ENCODE measurements at places on chromosomes 2 and 18.

DNA sequence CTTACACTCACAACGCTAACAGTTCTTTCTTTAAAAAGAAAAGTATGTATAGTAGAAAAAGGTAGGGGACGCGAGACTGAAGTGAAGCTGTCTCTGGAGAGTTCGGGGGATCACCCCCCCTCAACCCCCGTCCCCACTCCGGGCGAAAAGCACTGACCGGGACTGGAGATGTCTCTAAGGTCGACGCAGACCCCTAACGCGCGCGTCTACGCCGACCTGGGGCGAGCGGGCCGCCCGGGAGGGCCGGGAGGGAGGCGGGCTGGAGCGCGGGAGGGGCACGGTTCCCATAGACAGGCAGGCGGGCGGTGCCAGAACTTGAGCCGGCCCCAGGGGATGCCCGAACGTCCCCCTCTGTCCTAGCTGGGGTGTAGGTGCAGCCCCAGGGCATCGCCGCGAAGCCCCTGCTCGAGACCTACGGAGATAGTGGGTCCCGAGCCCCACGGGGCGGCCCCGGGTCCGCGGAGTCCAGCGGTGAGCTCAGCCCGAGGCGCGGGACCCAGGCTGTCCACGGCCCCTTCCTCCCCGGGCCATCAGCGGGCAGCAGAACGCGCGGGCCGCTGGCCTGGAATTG lies 82.2 kb downstream of the CHRNA1 start:
- peak; percentile 82 for DNase-seq

- no peak for DNase-seq
Measured at GRCh38 chr18:59802031-59802430, 97.8 kb upstream of the PMAIP1 start.

- no peak for DNase-seq
Measured at GRCh38 chr18:44724105-44724778, 43.6 kb downstream of the SETBP1 start.

- peak; percentile 29 for DNase-seq
Measured at GRCh38 chr2:160630801-160631590, 137.4 kb upstream of the RBMS1 start.

DNA sequence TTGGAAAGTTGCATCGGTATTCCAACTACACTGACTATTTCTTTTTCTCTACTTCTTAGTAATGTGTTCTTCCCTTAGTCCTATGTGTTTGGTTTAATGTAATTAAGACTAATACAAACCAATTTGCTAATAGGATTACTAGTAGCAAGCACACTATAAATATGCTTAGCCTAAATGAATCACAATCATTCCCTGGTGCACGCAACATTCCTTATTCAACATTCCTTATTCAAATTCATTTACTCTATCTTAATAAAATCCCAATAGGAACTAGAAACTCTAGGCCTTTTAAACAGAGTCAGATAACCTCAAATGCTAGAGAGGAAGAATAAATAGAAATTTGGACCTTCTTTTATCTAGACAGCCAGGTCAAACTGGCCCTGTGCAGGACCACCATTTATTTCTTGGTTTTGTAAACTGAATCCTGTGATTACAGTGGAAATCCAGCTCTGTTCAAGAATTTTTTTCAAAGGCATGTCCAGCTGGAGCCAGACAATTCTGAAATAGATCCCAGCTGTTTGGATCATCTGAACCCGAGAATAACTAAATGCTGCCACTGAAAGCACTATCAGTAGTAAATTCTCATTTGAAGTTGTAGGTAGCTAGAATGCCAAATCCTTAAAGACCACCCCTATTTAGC lies 103.1 kb downstream of the PPP1R1C start:
- peak; percentile 6 for DNase-seq

DNA sequence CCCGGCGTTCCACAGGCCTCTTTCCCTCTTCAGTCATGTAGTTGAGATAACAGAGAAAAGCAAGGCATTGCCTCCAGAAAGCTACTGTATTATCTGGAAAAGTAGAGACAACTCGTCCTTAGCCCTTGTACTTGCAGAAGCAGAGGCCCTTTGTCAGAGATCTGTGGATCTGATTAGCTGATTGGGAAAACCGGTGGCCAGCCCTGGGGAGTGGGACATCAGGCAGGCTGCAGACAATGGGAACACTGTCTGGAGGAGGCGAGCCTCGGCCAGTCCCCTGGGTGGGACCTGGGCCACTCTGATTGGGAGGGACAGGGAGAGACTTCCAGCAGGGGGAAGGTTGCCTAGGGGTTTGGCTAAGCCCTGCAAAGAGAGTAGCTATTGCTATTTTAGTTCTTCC lies 1.2 kb upstream of the MC2R start:
- no peak for DNase-seq

GRCh38 chr2:634636-635388 lies 42.4 kb downstream of the TMEM18 start:
- no peak for DNase-seq

- no peak for DNase-seq
Measured at GRCh38 chr2:84389794-84390193, 69.3 kb downstream of the SUCLG1 start.

DNA sequence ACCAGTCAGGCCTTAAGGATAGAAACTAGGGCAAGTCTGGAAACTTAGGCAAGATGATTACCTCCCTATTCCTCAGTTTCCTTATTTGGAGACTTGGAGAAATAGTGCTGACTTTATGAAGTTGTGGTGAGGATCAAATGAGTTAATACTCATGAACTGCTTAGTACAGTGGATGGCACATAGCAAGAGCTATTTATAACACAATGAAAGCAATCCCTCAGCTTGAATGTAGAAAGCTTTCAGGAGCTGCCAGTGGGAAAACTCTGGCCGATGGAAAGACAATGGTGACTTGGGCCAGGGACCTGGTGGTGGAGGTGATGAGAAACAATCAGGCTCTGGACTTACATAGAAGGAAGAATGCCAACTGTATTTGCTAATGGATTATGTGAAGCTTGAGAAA lies 269.4 kb upstream of the THUMPD2 start:
- no peak for DNase-seq

DNA sequence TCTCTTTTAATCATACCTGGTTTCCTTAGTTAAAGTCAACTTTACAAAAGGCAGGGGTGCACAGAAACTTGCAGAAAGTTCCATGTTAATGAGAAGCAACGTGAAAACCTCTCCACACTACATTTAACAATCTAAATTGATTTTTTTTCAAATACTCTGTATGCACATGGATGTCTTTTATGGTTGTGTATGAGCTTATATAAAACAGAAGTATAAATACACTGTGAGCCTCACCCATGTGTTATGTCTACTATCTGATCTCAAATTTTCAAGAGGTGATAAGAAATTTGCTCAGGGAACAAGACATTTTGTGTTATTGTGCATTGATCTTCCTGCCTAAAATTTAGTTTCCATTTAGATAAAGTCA lies 617.6 kb downstream of the ADCYAP1 start:
- no peak for DNase-seq

- no peak for DNase-seq
Measured at GRCh38 chr2:26978061-26978596, 7.7 kb downstream of the MAPRE3 start.

- DNase-seq = peak; percentile 4
Measured at GRCh38 chr2:159811232-159811631, 13.2 kb upstream of the CD302 start.

DNA sequence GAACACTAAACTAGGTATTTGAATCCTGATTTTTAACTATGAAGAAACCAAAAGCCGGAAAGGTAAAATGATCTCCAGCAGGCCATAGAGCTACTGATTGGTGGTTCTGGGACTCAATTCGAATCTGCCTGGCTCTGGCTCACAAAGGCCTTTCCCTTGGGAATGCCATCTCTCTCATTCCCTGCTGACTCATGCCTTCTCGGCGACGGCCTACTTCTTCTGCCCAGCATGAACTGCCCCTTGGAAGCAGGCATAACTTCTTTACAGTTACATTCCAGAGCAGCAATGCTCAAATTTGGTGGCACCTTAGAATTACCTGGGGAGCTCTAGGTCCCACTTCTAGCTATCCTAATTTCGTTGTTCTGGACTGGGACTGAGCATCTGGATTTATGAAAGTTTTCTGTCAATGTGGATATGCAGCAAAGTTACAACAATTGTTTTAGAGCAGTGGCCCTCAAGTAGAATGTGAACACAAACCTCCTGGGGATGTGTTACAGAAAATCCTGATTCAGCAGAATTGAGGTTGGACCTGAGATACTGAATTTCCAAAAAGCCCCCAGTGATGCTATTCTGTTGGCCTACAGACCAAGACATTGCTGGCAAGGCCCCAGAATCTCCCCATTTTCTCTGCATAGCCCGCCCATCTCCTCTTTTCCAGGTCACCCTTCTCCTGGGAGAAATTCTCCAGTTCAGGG lies 261.1 kb downstream of the CNTNAP5 start:
- no peak for DNase-seq

- no peak for DNase-seq
Measured at GRCh38 chr2:96305979-96306308, 598 bp upstream of the SNRNP200 start.

GRCh38 chr18:63206433-63207142 lies 113.0 kb downstream of the BCL2 start:
- DNase-seq = no peak

DNA sequence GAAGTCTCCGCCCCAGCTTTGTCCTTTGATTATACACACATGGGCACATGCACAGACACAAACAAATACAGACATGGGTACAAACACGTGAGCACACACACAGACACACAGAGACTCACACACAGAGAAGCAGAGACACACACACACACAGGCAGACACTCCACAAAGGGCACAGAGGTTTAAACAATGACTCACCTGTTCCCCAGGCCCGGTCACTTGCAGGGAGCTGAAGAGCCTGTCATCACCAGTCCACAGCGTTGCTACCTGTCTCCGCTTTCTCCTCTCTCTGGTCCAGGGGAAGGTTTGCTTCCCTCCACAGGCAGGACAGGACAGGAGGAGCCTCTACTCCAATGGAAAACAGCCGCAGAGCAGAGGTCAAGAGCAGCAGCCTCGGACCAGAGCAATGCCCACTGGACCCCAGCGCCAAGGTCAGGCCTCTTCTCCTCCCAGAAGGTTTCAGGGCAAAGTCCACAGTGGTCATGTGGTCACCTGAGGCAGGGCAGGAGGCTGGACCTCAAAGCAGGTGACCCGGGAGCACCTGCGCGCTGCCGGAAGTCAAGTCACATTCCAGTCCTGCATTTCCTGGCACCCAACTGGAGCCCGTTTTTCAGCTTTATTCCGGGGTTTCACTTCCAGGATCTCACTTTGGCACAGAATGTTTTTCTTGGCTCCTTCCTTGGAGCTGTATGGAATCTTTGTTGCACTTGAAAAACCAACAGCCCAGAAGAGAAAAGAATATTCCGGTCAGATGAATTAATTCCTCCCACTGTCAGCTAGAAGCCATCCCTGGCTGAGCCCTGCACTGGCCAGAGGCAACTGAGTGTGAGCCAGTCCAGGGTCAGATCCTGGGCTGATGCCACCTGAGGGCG lies at the start of gene RAB17:
Gene RAB17, minus strand, starts transcription at position 463 of the 869 bp plus-strand sequence. CDS start 4,580 bp downstream, outside the sequence.
- no peak for DNase-seq

GRCh38 chr2:42314892-42315468 lies 46.0 kb downstream of the COX7A2L start:
- DNase-seq = peak; percentile 86

- no peak for DNase-seq
Measured at GRCh38 chr2:62415019-62415431, 91.0 kb downstream of the TMEM17 start.

DNA sequence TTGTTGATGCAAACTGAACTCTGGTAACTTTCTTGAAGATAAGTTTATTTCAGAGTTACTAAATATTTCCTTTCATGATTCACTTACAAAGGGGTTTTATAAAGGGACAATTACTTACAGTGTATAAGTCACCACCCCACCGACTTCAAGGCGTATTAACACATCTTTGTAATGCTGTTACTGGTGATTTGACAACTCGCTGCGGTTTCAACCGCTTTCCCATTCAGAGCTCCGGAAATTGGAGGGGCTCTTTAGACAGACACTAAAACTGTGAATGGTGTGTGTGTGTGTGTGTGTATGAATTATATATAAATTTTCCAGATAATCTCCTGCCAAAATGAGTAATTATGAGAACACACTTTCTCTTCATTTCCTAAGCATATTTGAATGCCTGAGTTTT lies 4.9 kb downstream of the TM4SF20 start:
- DNase-seq = peak; percentile 32

GRCh38 chr2:53177327-53177726 lies 590.3 kb upstream of the CHAC2 start:
- DNase-seq = no peak

- no peak for DNase-seq
Measured at GRCh38 chr18:46711444-46711863, 45.4 kb downstream of the ST8SIA5 start.

DNA sequence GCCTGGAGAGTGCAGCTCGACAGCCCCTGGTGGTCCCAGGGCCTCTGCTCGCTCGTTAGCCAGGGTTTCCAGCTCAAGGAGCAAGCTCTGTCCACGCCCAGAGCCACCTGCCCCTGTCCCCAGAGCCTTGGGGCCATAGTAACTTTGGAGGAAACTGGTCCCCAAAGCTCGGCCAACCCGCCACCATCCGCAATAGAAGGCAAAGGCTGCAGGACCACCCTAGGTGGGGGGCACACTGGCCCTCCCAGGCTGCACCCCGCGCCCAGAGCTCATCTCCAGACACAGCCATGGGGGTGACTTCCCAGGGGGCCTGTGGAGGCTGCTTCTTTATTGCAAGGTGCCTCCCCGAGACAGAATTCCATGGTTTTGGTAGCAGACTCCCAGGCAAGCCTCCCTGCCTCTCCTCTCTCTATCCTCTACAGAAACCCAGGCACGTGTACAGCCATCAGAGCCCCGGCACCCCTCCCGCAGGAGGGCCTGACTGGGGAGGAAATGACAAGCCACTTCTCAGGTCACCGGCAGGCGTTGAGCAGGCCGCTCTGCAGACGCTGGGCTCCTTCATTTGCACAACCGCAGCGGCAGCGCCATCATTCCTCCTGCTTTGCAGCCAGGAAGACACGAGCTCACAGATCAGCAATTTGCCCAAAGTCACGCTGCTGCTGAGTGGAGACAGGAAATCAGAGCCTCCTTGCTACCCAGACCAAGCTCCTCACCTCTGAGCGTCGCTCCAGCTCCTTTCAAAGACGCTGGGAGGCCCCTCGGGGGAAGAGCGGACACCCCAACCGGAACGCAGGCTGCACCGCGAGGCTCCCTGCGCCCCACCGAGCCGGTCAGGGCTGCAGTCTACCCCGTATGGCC lies 80.2 kb downstream of the NDUFA10 start:
- no peak for DNase-seq

GRCh38 chr2:36677996-36678605 lies 18.4 kb upstream of the VIT start:
- no peak for DNase-seq

GRCh38 chr2:23944976-23945375 lies 4.7 kb downstream of the UBXN2A start:
- DNase-seq = no peak
